ENCODE measurements at places on chromosomes 5 and 9.

DNA sequence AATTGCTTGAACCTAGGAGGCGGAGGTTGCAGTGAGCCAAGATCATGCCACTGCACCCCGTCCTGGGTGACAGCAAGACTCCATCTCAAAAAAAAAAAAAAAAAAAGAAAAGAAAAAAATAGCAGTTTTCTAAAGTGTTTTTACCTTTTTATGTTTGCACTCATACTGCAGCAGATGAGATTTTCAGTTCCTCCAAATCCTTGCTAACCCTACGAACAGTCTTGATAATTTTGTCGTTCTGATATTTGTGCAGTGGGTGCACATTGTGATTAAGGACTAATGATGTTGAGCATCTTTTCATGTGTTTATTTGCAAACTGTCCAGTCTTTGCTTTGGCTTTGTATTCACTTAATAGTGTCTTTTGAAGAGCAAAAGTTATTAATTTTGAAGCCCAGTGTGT lies 42.9 kb downstream of the ZCCHC7 start:
- DNase-seq = no peak

DNA sequence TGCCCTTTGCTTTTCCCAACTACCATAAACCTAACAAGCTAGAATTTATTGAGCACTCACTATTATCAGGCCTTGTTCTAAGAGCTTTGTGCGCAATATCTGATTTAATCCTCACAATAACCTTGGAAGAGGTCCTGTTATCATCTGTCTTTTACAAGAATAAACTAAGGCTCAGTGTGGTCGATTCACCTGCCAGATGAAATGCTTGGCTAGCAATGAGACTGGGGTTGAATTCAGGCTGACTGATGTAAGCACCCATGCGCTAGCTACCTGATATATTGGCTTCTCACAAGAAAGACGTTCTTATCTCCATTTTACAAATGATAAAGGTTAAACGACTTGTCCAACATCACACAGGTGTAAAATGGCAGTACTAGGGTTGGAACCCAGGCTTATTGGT lies 37.4 kb downstream of the FAT2 start:
- DNase-seq = no peak

- DNase-seq = no peak
Measured at GRCh38 chr9:96253059-96253696, 48.8 kb downstream of the HSD17B3 start.

DNA sequence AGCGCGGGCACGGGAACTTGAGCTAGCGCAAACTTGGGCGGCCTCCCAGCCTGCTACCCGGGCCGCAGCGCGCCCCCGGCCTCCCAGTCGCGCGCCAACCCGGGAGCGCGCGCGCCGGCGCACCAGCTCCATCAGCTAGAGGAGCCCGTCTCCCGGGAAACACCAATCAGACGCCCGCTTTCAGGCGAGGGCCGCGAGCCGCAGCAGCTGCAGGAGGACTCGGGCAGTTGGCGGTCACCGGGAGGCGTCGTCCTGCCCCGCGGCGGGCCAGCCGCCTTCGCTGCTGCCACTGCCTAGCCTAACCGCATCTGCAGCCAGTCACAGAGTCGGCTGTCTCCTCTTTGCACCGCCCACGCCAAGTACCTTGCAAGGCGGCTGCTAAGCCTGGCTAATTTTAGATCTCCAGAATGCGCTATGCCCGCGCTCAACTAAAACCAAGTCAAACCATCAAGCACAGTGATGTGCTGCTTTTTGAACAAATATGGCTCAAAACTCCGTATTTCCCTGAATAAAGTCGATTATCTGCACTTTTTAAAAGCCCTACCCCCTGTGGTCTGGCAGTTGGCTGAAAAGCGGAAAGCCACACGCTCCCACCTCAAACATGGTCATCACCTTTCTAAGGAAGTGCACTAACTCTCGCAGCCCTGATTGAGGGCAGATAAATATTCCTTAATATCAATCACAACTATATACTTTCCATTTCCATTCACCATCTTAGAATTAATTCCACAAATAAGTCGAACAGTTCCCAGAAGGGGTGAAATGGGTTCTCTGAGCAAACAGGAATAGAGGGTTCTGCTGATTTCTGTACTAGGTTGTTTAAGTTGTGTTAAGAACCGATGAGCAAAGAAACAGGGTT lies 221.8 kb downstream of the MEF2C start:
- peak; percentile 95 for DNase-seq

- DNase-seq = no peak
Measured at GRCh38 chr9:123424131-123424530, 68.1 kb downstream of the CRB2 start.

- no peak for DNase-seq
Measured at GRCh38 chr9:111034170-111034897, 3.9 kb downstream of the LPAR1 start.

DNA sequence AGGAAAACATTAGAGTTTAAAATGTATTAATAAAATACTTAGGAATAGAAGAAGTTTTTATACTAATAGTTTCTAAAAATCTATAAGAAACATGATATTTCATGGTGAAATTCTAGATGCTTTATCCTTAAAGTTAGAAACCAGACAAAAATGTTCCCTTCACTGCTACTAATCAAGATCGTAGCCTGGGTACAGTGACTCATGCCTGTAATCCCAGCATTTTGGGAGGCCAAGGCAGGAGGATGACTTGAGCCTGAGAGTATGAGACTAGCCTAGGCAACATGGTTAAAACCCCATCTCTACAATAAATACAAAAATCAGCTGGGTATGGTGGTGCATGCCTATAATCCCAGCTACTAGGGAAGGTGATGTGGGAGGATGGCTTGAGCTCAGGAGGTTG lies 30.4 kb upstream of the KLF9 start:
- no peak for DNase-seq

GRCh38 chr5:111017731-111018130 lies 53.8 kb upstream of the TSLP start:
- no peak for DNase-seq

DNA sequence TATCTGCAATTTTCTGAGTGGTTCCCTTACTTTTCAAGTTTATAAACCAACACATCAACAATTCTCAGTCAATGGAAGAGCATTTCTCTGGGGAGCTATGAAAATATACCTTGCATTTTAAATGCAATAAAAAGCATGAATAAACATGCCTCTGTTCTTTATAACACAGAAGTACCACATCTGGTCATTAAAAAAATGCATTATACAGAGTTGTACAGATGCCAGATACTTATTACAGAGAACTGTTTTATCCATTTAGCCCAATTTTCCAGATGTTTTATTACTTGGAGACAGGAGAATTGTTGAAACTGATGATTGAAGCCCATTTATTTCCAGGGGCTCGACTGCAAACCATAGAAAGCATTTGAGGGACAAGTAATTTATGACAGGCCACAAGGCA lies 19.2 kb upstream of the HEXB start:
- DNase-seq = no peak

DNA sequence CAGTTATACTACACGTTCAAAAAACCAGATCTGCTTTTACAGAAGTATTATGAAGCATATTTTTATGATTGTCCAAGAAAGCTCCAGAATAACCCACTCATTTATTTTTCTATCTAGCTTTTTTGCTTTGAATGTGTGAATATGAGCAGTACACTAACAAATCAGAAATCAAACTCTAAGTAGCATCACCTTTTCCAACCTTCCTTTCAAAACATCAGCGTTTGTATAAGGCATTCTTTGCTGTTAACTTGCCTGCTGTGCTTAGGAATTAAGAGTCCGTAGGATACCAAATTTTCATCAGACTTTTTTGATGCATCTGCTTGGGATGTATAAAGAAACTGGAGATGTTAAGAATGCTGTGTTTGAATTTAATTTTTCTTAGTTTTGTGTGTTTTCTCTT lies 3.8 kb downstream of the TLE4 start:
- DNase-seq = no peak

DNA sequence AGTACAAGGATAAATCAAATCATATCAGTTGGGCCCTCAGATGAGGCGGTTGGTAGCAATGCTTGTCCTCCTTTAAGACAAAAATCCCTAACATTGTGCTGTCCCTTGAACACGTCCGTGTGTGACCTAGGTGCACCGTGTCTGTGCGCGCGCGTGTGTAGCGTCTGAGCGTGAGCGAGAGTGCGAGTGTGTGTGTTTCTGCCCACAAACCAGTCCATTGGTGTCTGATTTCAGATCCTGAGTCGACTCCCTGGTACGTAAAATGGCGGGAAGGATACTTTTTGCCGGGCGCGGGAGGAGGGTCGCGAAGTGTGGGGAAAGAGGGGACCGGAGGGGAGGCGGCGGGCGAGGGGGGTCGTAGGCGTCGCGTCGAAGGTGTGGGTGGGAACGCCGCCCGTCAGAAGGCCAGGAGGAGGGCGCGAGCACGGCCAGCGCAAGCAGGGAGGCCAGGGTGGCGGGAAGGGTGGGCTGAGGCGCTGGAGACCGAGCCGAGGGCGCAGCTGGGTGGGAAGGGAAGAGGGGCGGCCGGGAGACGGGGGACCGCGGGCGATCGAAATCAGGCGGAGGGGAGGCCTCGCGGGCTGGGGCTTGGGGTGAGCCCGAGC lies 8.9 kb downstream of the OTP start:
- DNase-seq = peak; percentile 27

DNA sequence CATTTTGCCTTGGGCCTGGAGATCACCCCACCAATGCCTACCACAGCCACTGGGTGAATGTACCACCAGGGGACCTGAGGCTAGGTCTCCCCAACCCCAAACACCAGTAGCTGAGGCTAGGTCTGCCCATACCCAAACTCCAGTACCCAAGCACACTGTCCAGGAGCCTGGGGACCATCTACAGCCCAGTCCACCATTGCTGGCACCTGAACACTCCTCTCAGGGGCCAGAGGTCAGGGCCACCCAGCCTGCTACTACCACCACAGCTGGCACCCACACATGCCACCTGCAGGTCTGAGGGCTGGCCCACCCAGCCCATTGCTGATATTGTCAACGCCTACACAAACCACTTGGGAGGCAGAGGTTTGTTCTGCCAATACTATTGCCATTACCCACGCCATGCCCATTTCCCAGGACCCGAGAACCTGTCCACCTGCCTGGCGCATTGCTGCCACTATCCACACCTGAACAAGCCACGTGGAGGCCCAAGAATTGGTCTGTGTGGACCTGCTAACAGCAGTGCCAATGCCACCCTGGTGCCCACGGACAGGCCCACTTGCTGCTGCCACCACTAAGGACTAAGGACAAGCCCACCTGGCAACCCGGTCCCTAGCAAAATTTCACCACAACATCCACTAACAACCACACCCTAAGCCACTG lies 59.2 kb downstream of the ZDHHC21 start:
- DNase-seq = no peak

DNA sequence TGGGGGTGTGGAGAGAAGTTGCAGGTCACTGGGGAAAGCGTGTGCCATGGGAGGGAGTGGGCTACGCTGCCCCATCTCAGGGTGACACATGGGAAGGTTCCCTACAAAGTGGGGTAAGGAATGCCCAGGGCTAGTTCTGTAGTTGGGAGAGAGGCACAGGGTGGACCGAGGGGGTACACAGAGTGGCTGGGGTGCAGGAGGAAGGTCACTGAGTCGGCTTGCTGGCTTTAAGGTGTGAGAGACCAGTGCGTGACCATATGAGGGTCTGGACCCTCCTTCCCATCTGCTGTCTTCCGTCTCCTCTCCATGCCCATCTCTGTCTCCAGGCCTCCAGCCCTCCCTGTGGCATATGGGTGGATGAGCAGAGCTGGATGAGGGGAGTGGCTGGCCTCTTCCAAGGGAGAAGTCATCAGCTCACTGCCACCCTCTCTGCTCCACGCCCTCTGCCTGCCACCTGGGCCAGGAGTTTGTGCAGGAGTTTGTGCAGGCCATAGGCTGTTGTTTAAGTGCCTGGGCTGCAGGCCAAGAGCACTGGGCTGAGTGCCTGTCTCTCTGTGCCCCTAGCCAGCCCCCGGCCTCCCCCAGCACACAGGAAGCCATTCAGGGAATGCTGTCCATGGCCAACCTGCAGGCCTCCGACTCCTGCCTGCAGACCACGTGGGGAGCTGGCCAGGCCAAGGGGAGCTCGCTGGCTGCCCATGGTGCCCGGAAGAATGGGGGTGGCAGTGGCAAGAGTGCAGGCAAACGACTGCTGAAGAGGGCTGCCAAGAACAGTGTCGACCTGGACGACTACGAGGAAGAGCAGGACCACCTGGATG lies 96.8 kb downstream of the PHF2 start:
- DNase-seq = peak; percentile 20

DNA sequence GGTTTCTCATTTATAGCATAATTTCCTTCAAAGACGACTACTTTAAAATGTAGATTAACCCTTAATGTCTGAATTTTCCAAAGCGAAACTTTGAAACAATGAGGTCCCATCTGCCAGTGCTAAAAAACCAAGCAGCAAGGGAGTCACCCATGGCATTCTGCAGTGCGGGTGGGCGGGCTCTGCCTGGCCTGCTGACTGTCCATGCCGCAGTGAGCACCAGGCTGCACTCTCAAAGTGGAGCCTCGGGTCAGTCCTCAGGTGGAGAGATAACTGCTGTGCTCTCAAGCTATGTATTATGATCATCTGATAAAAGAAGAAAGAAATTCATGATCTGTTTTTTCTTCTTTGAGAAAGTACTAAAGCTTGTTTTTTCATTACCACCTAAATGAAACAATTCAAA lies 581.6 kb downstream of the CETN3 start:
- DNase-seq = no peak

GRCh38 chr5:135333732-135334515 lies 65.1 kb downstream of the MACROH2A1 start:
- DNase-seq = no peak

GRCh38 chr9:136372561-136373299 lies 739 bp downstream of the CARD9 start:
- DNase-seq = no peak

- no peak for DNase-seq
Measured at GRCh38 chr9:20022410-20022809, 233.6 kb upstream of the SLC24A2 start.

DNA sequence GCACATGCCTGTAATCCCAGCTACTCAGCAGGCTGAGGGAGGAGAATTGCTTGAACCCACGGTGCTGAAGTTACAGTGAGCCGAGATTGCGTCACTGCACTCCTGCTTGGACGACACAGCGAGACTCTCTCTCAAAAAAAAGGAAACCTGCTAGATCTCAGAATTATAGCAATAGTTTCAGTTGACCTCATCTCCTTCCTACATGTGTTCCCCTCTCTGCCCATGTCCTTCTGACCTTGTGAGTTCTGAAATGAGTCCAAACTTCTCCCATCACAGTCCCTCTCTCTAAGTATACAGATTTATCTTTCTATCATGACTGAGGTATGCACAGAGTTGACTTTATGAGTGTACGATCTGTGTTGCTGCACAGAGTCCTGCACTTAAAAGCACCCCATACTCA lies 44.6 kb upstream of the SHOC1 start:
- DNase-seq = no peak

- peak; percentile 62 for DNase-seq
Measured at GRCh38 chr9:37994639-37995347, 74.2 kb downstream of the SHB start.

All from NCI-H345 (cell line).